KBM-7 (cell line): ENCODE measurements at places on chromosomes 13 and 19.
A peak's percentile ranks its signal among the peaks of the same experiment; 100 is the strongest.

- DNase-seq: peak; percentile 91
Observed at GRCh38 chr13:32107474-32107873, 75.9 kb downstream of the FRY start.

DNA sequence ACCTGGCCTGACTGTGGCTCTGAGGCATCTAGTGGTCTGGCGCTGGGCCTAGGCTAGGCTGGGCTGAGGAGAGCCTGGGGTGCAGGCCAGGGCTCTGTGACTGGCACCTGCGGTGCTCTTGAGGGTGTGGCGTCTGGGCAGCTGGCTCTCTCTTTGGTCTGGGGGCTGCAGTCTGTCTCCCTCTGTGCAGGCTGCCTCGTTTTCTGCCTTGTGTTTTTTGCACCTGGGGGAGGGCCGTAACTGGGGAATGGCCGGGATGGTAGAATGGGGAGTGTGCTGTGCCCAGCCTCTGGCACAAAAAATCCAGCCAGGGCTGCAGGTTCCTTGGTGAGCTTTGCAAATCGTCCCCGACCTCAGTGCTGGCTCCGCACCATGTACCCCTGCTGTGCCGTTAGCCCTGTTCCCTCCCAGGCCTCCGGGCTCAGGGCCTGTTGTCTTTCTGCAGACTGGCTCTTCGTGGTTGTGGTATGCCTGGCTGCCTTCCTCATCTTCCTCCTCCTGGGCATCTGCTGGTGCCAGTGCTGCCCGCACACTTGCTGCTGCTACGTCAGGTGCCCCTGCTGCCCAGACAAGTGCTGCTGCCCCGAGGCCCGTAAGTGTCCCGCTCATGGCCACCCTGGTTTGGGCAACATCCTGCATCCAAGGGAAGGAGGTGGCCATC is 6.5 kb upstream of the USF2 start:
- no peak for DNase-seq

DNA sequence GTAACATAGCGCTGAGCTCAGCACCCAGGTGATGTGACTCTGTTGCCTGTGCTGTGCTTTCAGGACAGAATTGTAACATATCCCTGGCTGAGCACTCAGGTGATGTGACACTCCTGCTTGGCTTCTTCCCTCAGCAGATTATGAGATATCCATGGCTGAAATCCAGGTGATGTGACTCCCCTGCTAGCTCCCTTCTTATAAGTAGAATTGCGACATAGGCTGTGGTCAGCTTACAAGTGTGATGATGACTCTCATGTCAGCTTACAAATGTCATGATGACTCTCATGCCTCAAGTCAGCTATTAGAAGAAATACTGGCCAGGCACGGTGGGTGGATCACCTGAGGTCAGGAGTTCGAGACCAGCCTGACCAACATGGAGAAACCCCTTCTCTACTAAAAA is 14.3 kb upstream of the ZNF429 start:
- no peak for DNase-seq

DNA sequence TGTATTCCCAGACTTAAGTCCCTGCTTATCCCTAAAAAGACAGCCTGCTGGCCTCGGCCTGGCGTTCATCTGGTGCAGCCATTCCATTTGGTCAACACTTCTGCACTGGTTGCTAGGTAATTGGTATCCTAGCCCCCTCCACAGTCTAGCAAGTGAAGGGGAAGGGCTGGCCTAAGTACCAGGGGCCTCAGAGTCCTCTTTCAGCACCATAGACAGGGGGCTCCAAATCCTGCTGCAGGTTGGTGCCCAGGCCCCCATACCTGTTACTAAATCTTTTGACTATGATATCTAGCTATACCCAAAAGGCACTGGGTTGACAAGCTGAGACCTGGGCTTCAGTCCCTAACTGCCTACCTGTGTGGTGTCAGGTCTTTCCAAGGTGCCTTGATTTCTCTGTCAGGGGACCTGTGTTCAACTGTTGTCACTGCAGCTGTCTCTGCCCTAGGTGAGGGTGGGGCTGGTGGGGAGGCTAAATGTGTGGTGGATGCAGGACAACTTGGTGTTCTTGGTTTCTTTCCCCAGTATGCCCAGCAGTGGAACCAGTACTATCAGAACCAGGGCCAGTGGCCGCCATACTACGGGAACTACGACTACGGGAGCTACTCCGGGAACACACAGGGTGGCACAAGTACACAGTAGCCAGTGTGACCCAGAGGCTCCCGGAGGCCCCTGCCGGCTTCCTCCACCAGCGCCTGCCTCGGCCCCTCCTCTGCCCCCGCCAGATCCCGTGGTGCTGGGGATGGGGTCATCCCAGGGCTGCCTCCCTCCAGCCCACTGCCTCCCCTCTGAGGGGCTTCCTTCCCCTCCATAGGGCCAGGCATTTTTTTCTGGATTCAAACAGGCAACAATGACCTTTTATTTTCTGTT is 3.8 kb upstream of the CCDC97 start:
- no peak for DNase-seq

DNA sequence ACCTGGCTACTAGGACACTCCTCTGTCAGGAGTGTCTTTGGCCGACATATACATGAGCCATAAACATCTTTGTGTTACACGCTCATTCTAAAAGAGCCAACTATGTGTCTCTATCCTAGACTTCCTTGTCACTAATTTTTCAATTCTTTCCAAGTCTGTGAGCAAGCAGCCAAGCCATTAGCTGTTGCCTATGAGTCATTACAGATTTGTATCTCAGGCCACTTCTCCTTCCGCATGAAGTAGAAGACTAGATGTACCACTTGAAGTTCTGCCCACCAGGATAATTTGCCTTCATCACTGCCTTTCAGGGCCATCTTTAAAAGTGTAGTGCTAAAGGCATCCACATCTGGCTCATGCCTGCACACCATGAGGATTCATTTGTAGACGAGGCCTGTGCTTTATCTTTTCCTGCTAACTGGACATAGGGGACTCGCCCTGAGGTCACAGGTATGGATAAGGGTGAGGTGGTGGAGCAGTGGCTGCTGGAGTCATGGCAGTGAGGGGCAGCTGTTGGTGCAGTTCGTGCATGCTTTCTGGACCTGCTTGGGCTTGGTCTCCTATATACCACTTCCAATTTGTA is 126.1 kb upstream of the KL start:
- DNase-seq: no peak

DNA sequence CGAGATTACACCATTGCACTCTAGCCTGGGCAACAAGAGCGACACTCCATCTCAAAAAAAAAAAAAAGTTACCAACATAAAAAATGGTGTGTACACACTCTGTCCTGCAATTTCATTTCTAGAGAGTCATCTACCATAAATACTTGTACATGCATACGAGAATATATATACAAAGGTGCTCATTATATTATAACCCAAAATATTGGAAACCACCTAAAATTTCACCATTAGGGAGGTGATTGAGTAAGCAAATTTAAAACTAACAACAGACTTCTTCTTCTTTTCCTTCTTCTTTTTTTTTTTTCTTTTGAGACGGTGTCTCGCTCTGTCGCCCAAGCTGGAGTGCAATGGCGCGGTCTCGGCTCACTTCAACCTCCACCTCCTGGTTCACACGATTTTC is 7.4 kb upstream of the C5AR1 start:
- no peak for DNase-seq

- DNase-seq: peak; percentile 80
Observed at GRCh38 chr19:51259348-51260245, 8.7 kb downstream of the SIGLECL1 start.

- DNase-seq: no peak
Observed at GRCh38 chr13:90696254-90696653, 651.2 kb upstream of the MIR17HG start.

GRCh38 chr13:20002787-20003186 is 44.3 kb downstream of the ZMYM2 start:
- no peak for DNase-seq

GRCh38 chr19:4516199-4516938 is 1.9 kb downstream of the PLIN4 start:
- DNase-seq: no peak

DNA sequence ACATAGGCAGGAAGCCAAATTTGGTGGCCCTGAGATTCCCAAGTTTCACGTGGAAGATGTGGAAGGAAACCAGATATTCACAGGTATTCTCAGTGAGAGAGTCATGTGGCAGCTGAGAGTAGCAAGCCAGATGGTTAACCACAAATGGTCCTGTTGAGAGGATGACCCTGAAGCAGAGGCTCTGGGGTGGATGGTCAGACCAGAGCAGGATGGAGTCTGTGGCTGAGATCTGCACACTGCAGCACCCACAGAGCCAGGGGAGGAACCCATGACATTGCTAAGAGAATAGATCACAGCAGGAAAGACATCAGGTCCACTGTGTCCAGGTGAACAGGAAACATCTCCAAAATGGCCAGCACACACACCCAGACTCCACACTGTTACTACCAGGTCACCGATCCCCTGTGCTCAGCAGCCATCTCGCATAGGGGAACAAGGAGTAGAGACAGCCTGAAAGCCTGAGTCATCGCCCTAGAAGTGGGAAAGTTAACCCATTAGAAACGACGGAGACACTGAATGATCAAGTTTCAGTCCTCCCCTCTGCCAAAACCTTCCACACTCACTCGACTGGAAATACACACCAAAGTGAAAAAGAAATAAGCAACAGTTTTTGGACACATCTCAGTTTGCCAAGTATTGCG is 160.0 kb downstream of the RBM26 start:
- no peak for DNase-seq
